Uterine smooth muscle cell (primary cell): ENCODE measurements at places on chromosomes 16 and 17. TPM values are rescaled to one million over a fixed set of nuclear protein-coding genes. Genes with fewer than 3 reads are reported as not detected.

Gene MFSD6L
- total RNA-seq = not detected in 2 replicates

Gene SNAI3
- 0.11 and 0.12 TPM in 2 replicates for total RNA-seq

Gene DNAAF1
- total RNA-seq = not detected in 2 replicates

Gene WNT9B
- not detected in 2 replicates for total RNA-seq

Gene EME1
- 3.9 and 18.0 TPM in 2 replicates for total RNA-seq

Gene RCVRN
- total RNA-seq = not detected in 2 replicates

Gene IQCK
- total RNA-seq = 6.0 and 6.9 TPM in 2 replicates

Gene CTCF
- 20.5 and 26.3 TPM in 2 replicates for total RNA-seq

Gene NPTX1
- total RNA-seq = 1.5 and 4.9 TPM in 2 replicates

Gene KRT16
- 0.12 and 0.22 TPM in 2 replicates for total RNA-seq

Gene SOST
- total RNA-seq = not detected in 2 replicates

Gene CTRB1
- total RNA-seq = not detected in 2 replicates

Gene ANKRD40CL
- total RNA-seq = not detected in 2 replicates

Gene MT1B
- total RNA-seq = not detected in 2 replicates

Gene IGSF6
- under 0.01 TPM in 1 of 2 replicates, not detected in the other for total RNA-seq

Gene HS3ST4
- total RNA-seq = not detected in 2 replicates

Gene BAIAP3
- total RNA-seq = 0.12 and 0.33 TPM in 2 replicates

Gene TMED6
- 0.11 TPM in 1 of 2 replicates, not detected in the other for total RNA-seq

Gene PKD1
- total RNA-seq = 137 and 254 TPM in 2 replicates

Gene G6PC1
- total RNA-seq = not detected in 2 replicates

Gene FOXC2
- 1.2 and 1.8 TPM in 2 replicates for total RNA-seq

Gene THUMPD1
- 73.0 and 90.0 TPM in 2 replicates for total RNA-seq

Gene MYL4
- not detected in 2 replicates for total RNA-seq

Gene ALDH3A1
- total RNA-seq = 0.50 TPM in 1 of 2 replicates, not detected in the other

Gene ABCC3
- 2.2 and 8.7 TPM in 2 replicates for total RNA-seq

Gene CD300A
- total RNA-seq = not detected in 2 replicates

Gene EPX
- total RNA-seq = not detected in 2 replicates

Gene GPR142
- total RNA-seq = not detected in 2 replicates
